ENCODE measurements at places on chromosomes 5 and 9. TPM values are rescaled to one million over a fixed set of nuclear protein-coding genes. Genes with fewer than 3 reads are reported as not detected.

GRCh38 chr9:136544964-136545691 is 720 bp downstream of the NOTCH1 start:
- no peaks in the 10 kb centered on the region for H3K36me3 ChIP-seq
- H3K27ac ChIP-seq = peak overlapping the region; percentile 80
- H3K4me3 ChIP-seq = peak overlapping the region; percentile 81
- peaks cover 26% of the 10 kb centered on the region for H3K4me1 ChIP-seq
- DNase-seq = peak; percentile 48
- no peaks in the 10 kb centered on the region for H3K27me3 ChIP-seq

- H3K27me3 ChIP-seq = no peaks in the 10 kb centered on the region
- H3K4me3 ChIP-seq = peak overlapping the region; percentile 93
Measured at GRCh38 chr5:96934708-96935558, 947 bp upstream of the LNPEP start.

GRCh38 chr9:105191508-105192121 is 52.8 kb upstream of the SLC44A1 start:
- H3K27me3 ChIP-seq = no peaks in the 10 kb centered on the region
- no peak for DNase-seq
- H3K4me3 ChIP-seq = no peak overlapping the region
- H3K27ac ChIP-seq = no peak overlapping the region
- no peaks in the 10 kb centered on the region for H3K4me1 ChIP-seq
- H3K36me3 ChIP-seq = no peaks in the 10 kb centered on the region

- DNase-seq = no peak
- no peak overlapping the region for H3K27ac ChIP-seq
- H3K27me3 ChIP-seq = no peaks in the 10 kb centered on the region
- H3K36me3 ChIP-seq = no peaks in the 10 kb centered on the region
- peaks cover 7% of the 10 kb centered on the region for H3K4me1 ChIP-seq
Measured at GRCh38 chr5:90878549-90879196, 320.1 kb downstream of the ADGRV1 start.

The PIP5K1B gene
- 2.6 TPM for total RNA-seq

Measured in naive thymus-derived CD4-positive, alpha-beta T cell (primary cell).